Ovary (tissue), 10 donors: ENCODE measurements at places on chromosomes 3 and 15. TPM values are rescaled to one million over a fixed set of nuclear protein-coding genes. Genes with fewer than 3 reads are reported as not detected.

DNA sequence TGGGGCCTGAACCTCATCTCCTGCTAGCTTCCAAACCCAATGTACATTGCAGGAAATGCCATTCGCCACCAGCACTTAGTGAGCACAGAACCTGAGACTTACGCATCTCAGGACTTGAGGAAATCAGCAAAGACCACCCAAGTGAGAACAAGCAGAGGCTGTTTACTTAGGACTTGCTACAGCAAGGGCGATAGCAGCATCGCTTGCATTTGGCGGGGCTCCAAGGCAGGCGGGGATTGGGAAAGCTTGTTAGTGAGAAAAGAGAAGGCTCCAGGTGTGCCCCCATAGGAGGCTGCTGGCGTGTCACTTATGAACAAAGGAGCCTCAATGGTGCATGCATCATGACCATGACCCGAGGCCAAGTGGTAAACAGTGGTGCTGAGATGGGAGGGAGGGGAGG lies 19.7 kb downstream of the SLC6A20 start:
- H3K4me3 ChIP-seq, result no peak overlapping the region
- no peaks in the 10 kb centered on the region for H3K4me1 ChIP-seq
- no peaks in the 10 kb centered on the region for H3K36me3 ChIP-seq

Gene SUCLG2
- 46.1 TPM for total RNA-seq

DNA sequence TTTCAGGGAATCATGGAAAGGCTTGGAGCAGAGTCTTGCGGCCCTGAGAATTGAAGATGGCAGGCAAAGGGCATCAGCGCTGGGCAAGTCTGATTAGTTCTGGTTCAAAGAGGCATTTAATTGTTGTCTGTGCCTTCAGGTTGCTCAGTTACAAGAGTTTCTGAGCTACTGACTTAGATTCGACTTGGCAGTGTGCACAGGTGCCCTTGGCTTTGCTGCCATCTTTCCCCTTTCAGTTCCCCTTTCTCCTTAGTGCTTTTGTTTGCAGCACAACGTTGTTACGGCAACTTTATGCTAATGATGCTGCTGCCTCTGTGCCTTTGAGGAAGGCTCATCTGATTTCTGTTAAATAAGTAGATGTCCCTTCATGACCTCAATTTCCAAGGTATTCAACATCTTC lies 12.5 kb downstream of the P2RY14 start:
- no peak for DNase-seq
- H3K4me1 ChIP-seq, result peaks cover 2% of the 10 kb centered on the region
- no peak overlapping the region for H3K4me3 ChIP-seq
- H3K27me3 ChIP-seq, result no peaks in the 10 kb centered on the region

Gene SKOR1
- 1.0 TPM for total RNA-seq

- H3K4me1 ChIP-seq, result peaks cover 4% of the 10 kb centered on the region
- DNase-seq, result no peak
- no peaks in the 10 kb centered on the region for H3K36me3 ChIP-seq
- H3K27me3 ChIP-seq, result no peaks in the 10 kb centered on the region
- H3K27ac ChIP-seq, result no peak overlapping the region
Observed at GRCh38 chr15:43104426-43104825, 1.4 kb downstream of the UBR1 start.

Gene TYRO3
- 181 TPM for total RNA-seq

Gene DCLK3
- total RNA-seq, result not detected

DNA sequence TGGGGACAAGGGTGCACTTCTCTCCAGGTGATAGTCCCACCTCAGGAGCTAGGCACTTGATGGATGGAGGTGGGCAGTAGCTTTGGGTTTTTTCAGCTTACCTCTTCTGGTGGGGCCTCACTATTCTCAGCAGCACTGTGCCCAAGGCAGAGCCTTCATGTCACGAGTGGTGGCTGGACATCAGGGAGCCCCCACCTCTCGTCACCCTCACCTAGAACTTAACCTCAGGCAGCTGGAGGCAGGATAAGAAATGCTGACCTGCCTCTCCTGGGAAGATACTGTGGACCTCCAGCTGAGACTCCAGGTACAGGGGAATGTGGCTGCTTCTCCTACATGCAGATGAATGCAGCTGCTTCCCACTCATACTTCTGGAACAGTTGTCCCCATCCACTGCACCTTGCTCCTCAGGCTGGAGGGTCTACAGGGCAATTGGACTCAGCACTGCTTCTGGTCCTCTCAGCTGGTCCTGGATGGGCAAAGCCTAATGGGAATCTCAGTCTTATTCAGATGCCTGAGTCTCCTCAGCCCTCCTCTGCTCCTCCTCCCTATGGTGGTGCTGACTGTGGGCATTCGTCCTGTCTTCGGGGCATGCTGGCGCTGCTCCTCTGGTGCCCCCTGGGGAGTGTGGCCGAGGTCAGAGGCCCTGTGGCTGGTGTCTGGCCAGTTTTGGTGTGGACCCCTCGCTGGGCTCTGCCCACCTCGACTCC lies 129.9 kb downstream of the KLF13 start:
- no peaks in the 10 kb centered on the region for H3K36me3 ChIP-seq
- no peak for DNase-seq
- H3K4me3 ChIP-seq, result no peak overlapping the region

DNA sequence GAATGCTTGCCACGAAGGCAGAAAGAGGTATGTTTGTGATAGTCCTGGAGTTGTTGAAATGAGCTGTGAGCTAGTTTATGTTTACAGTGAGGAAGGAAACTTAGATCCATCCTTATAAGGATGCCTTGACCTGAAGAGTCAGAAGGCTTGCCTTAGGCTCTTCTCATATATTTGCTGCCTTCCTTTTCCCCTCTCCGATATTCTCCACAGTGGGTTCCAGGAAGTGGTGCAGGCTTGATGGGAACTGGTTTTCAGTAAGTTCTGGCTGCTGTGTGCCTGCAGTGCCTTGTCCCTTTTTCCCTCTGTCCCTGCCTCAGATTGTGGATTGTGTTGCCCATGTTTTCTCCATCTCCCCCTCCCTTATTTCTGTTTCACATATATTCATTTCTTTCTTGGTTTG lies 287.3 kb upstream of the UBE2E1 start:
- no peaks in the 10 kb centered on the region for H3K36me3 ChIP-seq
- no peaks in the 10 kb centered on the region for H3K4me1 ChIP-seq
- DNase-seq, result no peak

- no peaks in the 10 kb centered on the region for H3K27me3 ChIP-seq
- H3K36me3 ChIP-seq, result no peaks in the 10 kb centered on the region
- H3K4me3 ChIP-seq, result no peak overlapping the region
- H3K27ac ChIP-seq, result no peak overlapping the region
- no peak for DNase-seq
- H3K4me1 ChIP-seq, result peaks cover 1% of the 10 kb centered on the region
Observed at GRCh38 chr3:122636697-122637096, 43.9 kb upstream of the PARP14 start.

- H3K27me3 ChIP-seq, result no peaks in the 10 kb centered on the region
- peak overlapping the region; percentile 85 for H3K4me3 ChIP-seq
- H3K27ac ChIP-seq, result peak overlapping the region; percentile 95
- H3K36me3 ChIP-seq, result no peaks in the 10 kb centered on the region
- no peak for DNase-seq
- H3K4me1 ChIP-seq, result peaks cover 3% of the 10 kb centered on the region
Observed at GRCh38 chr3:168096210-168096652, 507 bp upstream of the GOLIM4 start.

Gene TTC23
- total RNA-seq, result 27.6 TPM

DNA sequence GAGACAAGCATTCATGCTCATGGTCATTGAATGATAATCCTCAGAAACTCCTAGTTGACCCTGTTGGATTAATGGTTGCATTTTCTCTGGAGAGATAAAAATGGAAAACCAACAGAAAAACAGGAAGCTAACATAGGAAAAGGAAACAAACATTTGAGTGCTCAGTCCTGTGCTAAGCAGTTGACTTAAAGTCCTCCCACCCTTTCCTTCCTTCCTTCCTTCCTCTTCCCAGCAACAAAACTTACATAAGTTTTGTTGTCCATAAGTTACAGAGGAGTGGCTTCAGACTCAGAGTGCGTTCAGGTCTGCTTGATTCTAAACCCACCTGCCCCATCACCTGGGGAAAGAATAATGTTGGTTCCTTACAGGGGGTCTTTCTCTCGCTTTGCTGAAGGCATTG lies 163.8 kb upstream of the RGMA start:
- no peaks in the 10 kb centered on the region for H3K4me1 ChIP-seq
- H3K4me3 ChIP-seq, result no peak overlapping the region
- H3K27me3 ChIP-seq, result no peaks in the 10 kb centered on the region

DNA sequence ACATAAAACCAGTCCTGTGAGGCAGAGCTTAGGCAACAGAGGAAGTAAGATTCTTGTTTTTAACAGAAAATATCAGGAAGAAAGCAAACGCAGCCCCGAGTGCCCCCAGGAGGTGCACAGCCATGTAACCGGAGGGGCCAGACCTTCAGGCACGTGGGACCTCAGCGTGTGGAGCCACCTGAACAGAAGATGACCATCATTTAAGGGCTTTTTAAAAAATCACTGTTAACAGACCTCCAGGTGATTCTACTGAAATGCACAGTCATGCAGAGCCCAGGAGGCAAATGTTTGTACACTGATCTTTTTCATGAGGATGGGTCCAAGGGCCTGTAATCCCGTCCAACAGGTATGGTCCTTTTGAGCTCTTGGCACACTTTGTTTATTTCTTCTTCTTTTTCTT lies 38.8 kb downstream of the SPG21 start:
- H3K27ac ChIP-seq, result no peak overlapping the region
- no peaks in the 10 kb centered on the region for H3K4me1 ChIP-seq

DNA sequence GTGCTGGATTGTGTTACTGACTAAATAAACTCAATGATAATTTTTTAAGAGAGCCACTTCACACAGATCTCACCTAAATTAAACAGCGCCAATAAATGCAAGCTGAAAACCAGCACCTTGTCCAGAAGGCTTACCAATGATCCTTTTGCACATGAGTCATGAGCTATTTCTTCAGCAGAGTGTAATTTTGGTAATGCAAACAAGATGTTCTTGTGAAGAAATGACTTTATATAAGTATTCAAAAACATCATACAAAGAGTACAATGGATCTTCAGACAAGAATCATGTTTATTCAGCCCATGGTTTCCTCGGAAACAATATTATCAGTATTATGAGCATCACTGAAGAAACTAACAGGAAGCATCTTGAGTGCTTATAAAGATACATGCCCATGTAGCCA lies 263.8 kb upstream of the UBE2E2 start:
- no peak overlapping the region for H3K27ac ChIP-seq
- no peaks in the 10 kb centered on the region for H3K27me3 ChIP-seq
- no peak overlapping the region for H3K4me3 ChIP-seq

- no peaks in the 10 kb centered on the region for H3K4me1 ChIP-seq
- H3K27me3 ChIP-seq, result no peaks in the 10 kb centered on the region
- no peak overlapping the region for H3K27ac ChIP-seq
- no peak overlapping the region for H3K4me3 ChIP-seq
- no peak for DNase-seq
Observed at GRCh38 chr3:168327856-168328255, 232.1 kb upstream of the GOLIM4 start.

GRCh38 chr15:38877471-38877870 lies 312.9 kb upstream of the RASGRP1 start:
- H3K27ac ChIP-seq, result no peak overlapping the region
- DNase-seq, result no peak
- H3K4me1 ChIP-seq, result peaks cover 11% of the 10 kb centered on the region
- H3K27me3 ChIP-seq, result no peaks in the 10 kb centered on the region
- no peaks in the 10 kb centered on the region for H3K36me3 ChIP-seq

Gene PIGX
- total RNA-seq, result 16.4 TPM

DNA sequence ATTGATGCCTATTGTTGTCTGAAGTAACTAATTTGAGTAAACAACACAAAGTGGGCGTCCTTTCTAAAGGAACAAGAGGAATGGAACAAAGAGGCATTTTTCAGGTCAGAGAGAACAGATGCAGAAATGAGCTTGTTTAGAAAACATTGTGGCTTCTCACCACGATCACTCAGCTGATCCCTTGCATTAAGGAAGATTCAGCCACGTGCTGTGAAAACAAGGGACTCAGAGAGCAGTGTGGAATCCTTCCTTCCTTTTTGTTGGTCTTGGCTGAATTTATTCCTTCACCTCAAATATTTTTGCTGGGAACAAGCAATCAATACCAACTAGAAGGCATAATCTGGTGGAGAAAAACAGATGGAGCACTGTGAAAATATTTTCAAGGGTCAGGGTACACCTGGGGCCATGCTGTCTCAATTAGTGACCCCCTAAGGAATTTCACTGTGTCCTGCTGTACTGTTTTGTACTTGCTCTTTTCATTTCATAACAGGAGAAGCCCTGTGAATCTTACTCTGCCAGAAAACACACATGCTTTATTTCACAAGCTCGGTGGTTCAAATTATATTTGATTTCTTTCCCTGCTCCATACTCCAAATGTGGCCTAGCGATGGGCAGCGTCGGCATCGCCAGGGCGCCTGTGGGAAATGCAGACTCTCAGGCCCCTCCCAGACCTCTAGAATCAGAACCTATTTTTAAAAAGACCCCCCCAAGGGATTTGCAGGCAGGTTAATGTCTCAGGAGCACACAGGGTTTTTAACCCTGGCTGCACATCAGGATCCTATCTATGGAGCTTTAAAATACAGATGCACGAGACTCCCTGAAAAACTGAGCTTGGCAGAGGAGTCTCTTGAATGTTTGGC lies 11.6 kb upstream of the SLC6A20 start:
- no peaks in the 10 kb centered on the region for H3K36me3 ChIP-seq
- H3K4me1 ChIP-seq, result no peaks in the 10 kb centered on the region
- no peak overlapping the region for H3K27ac ChIP-seq
- no peaks in the 10 kb centered on the region for H3K27me3 ChIP-seq
- no peak for DNase-seq

DNA sequence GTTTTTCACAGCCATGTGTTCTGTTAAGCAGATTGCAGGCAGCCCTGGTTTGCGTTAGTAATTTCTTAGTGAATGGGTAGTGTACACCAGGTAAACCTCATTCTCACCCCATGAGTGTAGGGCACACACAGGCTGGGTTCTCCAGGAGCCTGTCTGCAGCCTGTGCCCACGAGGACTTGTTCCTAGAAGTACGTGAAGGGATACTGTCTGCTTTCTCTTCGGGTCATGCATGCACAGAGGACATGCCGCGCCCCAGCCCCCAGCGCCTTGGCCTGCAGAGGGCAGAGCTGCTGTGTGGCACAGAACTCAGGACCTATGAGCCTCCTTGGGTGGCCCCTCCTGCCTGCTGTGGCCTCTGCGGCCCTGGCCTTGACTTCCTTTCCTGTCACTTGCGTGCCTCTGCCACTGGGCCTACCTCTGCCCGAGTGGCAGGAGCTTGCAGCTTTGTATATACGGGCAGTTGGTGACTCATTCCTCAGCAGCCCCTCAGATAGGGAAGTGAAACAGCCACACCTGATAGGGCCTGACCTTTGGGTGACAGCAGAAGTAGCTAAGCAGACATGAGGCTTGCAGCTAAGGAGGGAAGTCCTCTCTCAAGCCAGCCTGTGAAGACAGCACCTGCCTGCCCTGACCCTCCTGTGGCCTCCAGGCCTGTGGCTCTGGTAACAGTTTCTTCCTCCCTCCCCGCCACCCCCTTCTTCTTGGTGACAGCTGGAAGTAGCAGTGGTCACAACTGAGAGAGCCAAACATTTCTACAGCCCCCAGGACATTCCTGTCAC lies 19.5 kb downstream of the PPCDC start:
- H3K36me3 ChIP-seq, result no peaks in the 10 kb centered on the region
- H3K4me1 ChIP-seq, result peaks cover 25% of the 10 kb centered on the region
- peak overlapping the region; percentile 90 for H3K27ac ChIP-seq
- no peaks in the 10 kb centered on the region for H3K27me3 ChIP-seq
